ENCODE measurements at places on chromosomes 5 and 9.

DNA sequence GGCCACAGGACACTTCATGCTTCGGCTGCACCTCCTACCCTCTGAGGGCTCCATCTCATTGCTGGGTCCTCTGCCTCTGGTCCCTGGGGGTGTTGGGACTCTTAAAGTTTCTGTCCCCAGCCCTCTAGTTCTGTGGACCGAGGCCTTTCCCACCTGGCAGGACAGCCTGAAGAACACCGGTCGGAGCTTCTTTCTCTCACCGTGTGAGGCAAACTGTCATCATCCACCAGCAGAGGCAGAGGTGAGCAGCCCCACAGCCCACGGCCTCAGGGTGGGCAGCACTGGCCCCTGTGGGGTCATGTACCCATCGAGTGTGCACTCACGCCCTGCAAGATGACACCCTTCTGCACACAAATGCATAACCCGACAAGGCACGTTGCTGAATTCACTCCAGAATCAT lies 49.9 kb downstream of the IRX2 start:
- DNase-seq: no peak

DNA sequence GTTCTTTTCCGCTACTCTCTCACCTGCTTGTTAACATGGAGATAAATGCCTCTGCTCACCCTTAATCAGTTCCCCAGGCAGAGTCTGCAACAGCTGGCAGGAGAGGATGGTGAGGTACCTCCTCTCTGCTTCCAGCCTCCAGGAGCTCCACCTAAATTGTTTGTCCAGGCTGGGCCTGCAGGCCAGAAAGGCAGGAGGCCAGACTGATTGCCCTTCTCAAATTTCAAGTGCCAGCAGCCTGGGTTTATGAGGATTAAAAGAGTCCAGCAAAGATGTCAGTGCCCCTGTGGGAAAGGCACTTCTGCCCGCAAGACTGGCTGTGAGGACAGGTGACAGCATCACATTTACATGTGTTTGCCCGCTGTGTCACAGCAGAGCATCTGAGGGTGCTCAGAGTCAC lies 19.8 kb downstream of the CORO2A start:
- no peak for DNase-seq

DNA sequence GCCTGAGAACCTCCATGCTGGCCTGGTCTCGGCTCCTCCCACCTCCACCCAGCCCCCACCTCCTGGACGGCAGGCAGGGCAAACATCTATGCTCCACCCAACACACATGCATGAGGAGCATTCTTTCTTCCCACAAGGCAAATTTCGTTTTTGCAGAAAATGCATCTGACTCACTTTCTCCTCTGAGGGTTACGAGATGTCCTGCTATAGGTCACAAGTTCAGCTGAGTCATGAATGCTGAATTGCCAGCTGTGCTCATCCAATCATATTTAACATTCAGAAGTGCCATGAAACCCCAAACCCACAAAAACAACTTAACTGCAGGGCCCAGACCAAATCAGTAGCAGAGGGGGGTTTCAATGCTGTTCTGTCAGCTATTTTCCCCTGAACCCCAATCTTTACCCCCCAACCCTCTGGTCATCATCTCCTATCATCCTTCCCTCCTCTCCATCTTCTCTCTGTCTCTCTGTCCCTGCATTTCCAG lies 39.0 kb upstream of the OSMR start:
- DNase-seq: no peak

DNA sequence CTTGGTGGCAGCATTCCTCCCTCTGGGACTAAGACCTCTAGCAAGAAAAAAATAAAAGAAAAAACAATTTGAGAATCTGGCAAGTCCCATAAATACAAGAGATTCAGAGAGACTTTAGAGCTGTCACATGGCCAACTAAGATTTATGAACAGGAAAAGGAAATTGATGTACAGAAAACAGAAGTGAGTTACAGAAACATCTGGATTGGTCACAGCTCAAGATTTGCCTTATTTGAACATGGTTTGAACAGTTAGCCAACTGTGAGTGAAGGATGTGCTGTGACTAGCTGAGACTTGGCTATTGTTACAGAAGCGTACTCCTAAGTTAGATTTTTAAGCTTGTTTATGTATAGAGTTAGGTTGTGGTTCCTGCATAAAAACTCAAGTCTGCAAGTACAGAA lies 340.2 kb downstream of the SLCO4C1 start:
- DNase-seq: no peak

- no peak for DNase-seq
Observed at GRCh38 chr5:168756453-168757391, 177.6 kb upstream of the PANK3 start.

DNA sequence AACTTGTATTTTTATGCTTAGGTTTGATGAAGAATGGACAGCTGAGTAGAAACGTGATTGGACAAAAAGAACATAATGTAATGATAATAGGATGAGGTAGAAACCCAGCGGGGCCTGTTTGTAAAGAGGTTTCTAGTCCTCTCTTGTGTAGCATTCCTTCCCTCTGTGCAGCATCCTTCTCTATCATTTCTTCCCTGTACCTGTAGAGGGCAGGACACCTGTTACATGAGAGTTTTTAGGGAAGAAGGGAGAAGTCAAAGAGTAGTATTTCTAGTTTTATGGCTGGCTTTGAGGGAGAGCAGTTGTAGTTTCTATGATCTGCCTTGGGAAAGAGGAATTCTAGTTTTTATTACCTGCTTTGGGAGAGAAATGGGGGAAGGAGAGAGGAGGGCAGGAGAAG lies 162.1 kb upstream of the FST start:
- no peak for DNase-seq

DNA sequence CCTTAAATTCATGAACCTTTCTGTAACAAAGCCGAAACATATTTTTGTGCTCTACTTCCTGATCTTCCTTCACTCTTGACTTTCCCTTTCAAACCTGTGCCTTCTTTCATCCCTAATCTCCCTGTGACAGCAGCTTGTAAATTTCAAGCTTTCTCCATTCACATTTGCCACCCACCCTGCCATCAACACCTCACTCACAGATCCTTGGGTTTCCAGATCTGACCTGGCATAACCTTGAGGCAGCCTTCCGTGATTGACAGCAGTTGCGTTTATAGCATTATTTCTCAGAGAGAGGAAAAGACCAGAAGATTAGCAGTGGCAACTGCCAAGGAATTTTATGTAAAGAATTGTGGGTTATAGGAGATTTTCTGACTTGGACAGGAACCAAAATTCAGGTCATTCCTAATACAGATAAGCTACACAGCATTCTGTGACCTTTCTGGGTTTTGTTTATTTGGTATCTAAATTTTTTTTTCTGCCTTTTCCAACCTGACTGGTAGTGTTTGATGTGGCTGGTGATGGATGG lies 260.0 kb downstream of the NR2F1-AS1 start:
- no peak for DNase-seq

DNA sequence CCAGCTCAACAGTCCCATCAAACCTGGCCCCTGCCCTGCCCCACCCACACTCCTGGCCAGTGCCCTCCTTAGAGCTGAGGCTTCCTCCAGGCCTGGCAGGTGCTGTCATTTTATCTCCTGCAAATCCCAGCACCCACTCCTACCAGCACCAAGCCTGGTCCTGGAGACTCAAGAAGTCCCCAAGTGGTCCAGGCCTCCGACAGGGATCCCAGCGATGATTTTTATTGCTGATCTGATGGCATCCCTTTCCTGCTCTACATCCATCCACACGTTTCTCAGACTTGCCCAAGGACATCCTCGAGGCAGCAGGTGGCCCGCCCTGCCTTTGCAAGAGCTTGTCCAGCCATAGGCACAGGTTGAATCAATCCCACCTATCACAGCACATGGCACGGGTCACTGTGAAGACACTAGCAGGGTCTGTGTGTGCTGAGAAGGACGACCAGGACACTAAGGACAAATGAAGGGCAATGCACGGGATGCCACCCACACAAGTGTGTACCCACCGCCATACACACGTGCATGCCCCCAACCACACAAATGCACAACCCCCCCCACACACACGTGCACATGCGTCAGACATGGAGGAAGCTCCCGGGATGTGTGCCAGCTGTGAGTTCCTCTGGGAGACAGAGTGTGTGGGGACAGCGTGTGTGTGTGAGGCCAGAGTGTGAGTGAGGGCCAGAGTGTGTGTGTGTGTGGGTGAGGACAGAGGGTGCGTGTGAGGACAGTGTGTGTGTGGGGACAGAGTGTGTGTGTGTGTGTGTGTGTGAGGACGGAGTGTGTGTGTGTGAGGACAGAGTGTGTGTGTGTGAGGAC lies 62.4 kb upstream of the UBAC1 start:
- no peak for DNase-seq

DNA sequence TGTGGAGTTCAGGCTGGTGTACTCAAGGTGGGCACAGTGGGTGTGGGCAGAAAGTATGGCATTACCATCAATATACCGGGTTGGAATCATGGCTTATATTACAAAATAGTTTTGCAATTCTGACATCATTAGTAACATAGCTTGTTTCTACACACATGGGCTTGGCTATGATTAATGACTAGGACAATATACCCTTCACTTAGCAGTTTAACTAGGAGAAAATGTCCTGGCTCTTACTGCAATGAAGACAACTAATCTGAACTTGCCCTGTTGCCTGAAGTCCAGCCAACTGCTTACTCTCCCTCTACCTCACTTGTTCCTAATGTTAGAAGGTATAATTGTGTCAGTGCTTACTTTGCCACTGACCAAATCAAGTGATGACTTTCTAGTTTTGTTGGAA lies 612.5 kb downstream of the EFNA5 start:
- DNase-seq: no peak

- DNase-seq: no peak
Observed at GRCh38 chr9:134296301-134297082, 29.8 kb upstream of the RXRA start.

- DNase-seq: no peak
Observed at GRCh38 chr5:38825494-38825893, 20.3 kb upstream of the OSMR start.

DNA sequence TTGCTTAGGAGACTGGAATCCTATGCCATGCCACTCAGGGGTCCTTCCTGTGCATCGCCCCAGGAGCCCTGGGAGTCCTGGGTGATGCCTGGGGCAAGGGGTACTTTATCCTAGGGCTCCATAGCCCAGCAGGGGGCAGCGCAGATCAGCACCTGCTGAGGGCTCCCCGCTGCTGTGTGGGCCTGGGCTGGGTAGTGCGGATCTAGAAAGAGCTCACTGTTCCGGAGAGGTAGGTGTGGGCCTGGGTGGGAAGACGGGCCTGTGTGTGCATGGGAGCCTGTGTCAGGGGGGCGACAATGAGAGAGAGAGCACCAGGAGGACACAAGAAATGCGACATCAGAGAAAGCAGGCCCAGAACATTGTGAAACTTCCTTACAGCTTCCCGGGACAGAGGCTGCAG lies 11.4 kb upstream of the DAB2IP start:
- no peak for DNase-seq

GRCh38 chr9:17750269-17750668 lies 171.4 kb downstream of the SH3GL2 start:
- DNase-seq: no peak

- DNase-seq: no peak
Observed at GRCh38 chr9:73166468-73166867, 14.8 kb downstream of the ANXA1 start.

GRCh38 chr5:173941758-173942401 lies 47.1 kb upstream of the C5orf47 start:
- DNase-seq: no peak

DNA sequence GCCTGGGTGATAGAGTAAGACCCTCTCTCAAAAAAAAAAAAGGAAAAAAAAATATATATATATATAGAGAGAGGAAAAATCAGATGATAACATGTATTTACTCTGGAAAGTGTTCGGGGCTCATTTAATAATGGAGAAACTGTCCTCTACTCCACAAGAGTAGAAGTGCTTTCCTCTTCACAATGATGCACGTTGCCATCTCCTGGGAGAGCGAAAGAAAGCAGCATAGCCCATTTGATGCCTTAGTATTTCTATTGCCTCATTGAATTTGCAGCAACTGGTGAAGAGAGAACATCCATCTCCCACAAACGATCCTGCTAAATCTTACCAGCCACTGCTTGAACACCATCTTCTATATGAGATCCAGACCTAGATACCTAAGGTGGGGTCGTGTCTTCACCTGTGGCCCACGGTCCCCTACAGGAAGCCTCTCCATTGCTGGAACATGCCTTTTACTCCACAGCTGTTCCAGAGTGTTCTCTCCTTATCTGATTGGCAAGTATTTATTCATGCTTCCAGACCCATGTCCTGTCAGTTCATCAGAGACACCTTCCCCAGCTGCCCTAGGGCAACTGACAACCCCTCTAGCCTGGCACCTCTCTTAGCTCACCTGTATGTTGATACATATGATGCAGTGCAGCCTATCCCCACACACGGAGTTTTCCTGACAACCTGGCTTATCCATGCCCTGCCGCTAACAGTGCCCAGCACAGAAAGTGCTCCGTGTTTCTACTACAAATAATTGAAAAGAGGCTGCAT lies 115.3 kb downstream of the MARCHF11 start:
- no peak for DNase-seq

GRCh38 chr5:82664732-82665131 lies 386.6 kb upstream of the RPS23 start:
- DNase-seq: no peak

DNA sequence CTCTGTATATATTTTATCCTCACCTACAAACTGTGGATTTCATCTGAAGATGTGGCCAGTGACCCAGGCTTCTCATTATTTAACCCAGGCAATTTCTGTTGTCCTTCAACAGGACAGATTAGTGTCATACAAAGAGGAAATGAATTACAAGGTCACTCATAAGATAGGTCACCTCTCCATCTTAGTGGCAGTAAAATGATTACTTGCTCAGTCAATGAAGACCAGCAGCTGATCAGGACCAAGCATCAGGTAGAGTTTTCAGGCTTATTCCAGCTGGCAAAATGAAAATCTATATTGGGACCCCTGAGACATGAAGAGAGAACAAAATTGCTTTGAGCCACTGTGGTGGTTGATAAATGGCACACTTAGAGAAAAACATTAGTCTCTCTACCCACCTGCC lies 135.2 kb upstream of the PRDM9 start:
- no peak for DNase-seq

GRCh38 chr5:80915716-80916115 lies 44.4 kb upstream of the RASGRF2 start:
- DNase-seq: no peak

- DNase-seq: no peak
Observed at GRCh38 chr9:15982182-15982581, 429.3 kb downstream of the CCDC171 start.

- DNase-seq: no peak
Observed at GRCh38 chr5:145764325-145764724, 70.8 kb downstream of the PRELID2 start.
